ENCODE measurements at places on chromosomes 7 and 10.

- H3K27me3 ChIP-seq, result no peaks in the 10 kb centered on the region
- DNase-seq, result no peak
- no peak overlapping the region for H3K27ac ChIP-seq
- H3K36me3 ChIP-seq, result no peaks in the 10 kb centered on the region
These were observed 86.3 kb upstream of the MKLN1 start for GRCh38 chr7:131241386-131241785.

- no peaks in the 10 kb centered on the region for H3K27me3 ChIP-seq
- peak; percentile 78 for DNase-seq
- no peaks in the 10 kb centered on the region for H3K36me3 ChIP-seq
- H3K4me1 ChIP-seq, result peaks cover 66% of the 10 kb centered on the region
- H3K4me3 ChIP-seq, result peak overlapping the region; percentile 31
These were observed 68.1 kb downstream of the DGKB start for GRCh38 chr7:14834456-14834855.

DNA sequence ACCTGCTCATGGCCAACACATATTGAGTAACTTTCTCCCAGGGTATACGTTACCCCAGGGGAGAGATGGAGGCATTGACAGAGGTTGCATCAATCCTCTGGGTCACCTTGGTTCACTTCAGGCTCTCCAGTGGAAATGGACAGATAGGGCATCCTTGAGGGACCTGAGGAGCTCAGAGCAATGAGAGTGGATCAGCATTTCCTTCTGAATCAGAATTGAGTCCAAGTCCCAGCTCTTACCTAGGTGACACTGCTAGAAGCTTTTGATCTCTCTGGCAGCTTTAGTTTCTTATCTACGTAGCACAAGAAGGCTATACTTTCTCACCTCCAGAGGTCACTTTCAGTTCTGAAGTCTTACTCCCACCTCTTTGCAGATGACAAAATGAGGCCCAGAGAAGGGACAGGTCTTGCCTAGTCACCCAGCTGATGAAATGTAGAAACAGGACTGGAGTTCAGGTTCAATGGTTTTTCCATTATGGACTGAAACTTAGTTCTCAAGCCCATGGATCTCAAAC, 35.2 kb downstream of the PANK1 start:
- no peak overlapping the region for H3K4me3 ChIP-seq
- H3K4me1 ChIP-seq, result no peaks in the 10 kb centered on the region
- no peak for DNase-seq
- no peaks in the 10 kb centered on the region for H3K27me3 ChIP-seq

- H3K36me3 ChIP-seq, result no peaks in the 10 kb centered on the region
- H3K27ac ChIP-seq, result no peak overlapping the region
- H3K27me3 ChIP-seq, result no peaks in the 10 kb centered on the region
These were observed 29.8 kb upstream of the SDK1 start for GRCh38 chr7:3271298-3271697.

GRCh38 chr10:10821926-10822325, 195.7 kb upstream of the CELF2 start:
- H3K4me1 ChIP-seq, result peaks cover 66% of the 10 kb centered on the region
- DNase-seq, result no peak
- no peak overlapping the region for H3K4me3 ChIP-seq
- H3K27me3 ChIP-seq, result no peaks in the 10 kb centered on the region

GRCh38 chr10:123327450-123327849, 173.2 kb downstream of the BUB3 start:
- no peaks in the 10 kb centered on the region for H3K4me1 ChIP-seq
- H3K4me3 ChIP-seq, result no peak overlapping the region
- no peaks in the 10 kb centered on the region for H3K36me3 ChIP-seq
- H3K27me3 ChIP-seq, result no peaks in the 10 kb centered on the region
- H3K27ac ChIP-seq, result no peak overlapping the region

DNA sequence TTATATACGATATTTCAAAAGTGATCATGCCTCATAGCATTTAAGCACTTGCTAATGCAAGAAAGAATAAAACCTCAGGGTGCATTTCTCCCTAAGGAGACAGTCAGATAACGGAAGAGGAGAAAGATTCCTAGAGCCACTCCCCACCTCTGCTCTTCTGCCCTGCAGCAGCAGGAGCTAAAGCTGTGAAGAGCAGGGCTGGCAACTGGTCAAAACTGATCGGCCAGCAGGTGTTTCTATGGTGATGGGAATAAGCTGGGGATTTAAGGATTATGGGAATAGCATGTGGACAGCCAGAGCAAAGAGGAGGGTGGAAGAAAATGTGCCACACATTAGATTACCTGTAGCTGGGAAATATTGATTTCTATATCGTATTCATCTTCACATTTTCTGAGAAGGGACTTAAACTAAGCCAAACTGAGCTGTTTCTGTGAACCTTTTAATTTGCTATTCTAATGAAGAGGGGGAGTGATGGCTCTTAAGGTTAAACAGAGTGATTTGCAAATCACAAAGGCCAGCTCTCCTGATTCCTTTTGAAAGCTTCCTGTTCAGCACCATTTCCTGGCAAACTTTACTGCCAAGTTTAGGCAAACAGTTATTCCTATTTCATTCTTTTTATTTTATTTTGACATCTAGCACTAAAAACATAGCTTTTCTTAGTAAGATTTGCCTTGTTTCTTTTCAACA, 268.9 kb upstream of the PFKP start:
- H3K4me3 ChIP-seq, result no peak overlapping the region
- no peak overlapping the region for H3K27ac ChIP-seq
- DNase-seq, result no peak
- H3K36me3 ChIP-seq, result no peaks in the 10 kb centered on the region

- no peaks in the 10 kb centered on the region for H3K4me1 ChIP-seq
- no peak overlapping the region for H3K27ac ChIP-seq
- H3K36me3 ChIP-seq, result no peaks in the 10 kb centered on the region
- H3K4me3 ChIP-seq, result no peak overlapping the region
These were observed 41.7 kb downstream of the GTF2IRD1 start for GRCh38 chr7:74495112-74496086.

DNA sequence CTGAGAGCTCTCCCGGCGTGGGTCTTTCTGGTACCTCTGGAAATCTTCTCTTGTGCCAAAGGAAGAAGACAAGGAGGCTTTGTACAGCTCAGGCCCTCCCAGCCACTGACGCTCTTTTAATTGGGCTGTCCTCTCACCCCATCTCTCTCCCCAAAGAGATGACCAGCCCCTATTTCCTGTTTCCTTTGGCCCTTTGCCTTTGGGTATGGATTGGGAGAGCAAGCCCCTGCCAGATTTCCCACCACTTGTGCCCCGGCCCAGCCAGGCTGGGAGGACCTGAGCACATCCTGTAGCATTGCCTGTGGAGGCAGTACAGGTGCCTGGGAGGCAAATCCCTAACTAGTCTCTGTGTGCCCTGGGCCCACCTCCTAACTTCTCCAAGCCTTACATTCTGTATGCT, 5.7 kb upstream of the PLAC9 start:
- no peak overlapping the region for H3K4me3 ChIP-seq
- peaks cover 14% of the 10 kb centered on the region for H3K4me1 ChIP-seq
- H3K36me3 ChIP-seq, result no peaks in the 10 kb centered on the region

DNA sequence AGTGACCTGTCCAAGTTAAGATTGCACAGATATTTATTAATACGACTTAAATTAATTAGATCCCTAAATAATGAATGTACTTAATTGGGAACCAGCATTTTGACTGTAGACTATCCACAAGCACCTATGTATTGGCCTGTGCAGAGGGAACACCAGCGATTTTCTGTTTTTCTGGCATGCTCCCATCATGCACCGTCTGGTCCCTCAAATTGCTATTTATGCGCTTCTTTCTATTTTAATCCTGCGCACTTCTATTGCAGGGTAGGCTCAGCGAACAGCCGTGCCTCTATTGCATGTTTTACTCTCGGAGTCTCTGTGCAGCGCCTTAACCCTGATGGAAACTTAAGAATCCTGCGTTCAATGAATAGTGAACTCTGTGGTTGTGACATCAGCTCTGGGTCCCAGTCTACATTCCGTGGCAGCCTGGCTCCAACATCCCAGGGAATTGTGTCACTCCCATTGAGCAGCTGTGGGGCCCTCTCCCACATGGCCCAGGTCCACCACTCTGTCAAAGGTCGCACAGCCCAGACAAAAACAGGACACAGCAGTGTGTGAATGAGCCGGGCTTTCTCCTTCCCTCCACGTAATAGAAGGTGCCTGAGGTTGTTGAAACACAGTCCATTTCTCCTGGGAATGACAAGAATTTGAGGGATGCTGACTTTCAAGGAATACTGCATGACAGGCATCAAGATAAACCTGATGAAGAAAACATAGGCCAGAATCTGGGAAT, 239.7 kb upstream of the KLF6 start:
- no peak overlapping the region for H3K27ac ChIP-seq
- DNase-seq, result no peak
- H3K4me1 ChIP-seq, result no peaks in the 10 kb centered on the region

- no peak overlapping the region for H3K4me3 ChIP-seq
- H3K27ac ChIP-seq, result no peak overlapping the region
- no peaks in the 10 kb centered on the region for H3K4me1 ChIP-seq
- no peaks in the 10 kb centered on the region for H3K36me3 ChIP-seq
- H3K27me3 ChIP-seq, result no peaks in the 10 kb centered on the region
These were observed 186.2 kb downstream of the DNAJB6 start for GRCh38 chr7:157522954-157523353.

DNA sequence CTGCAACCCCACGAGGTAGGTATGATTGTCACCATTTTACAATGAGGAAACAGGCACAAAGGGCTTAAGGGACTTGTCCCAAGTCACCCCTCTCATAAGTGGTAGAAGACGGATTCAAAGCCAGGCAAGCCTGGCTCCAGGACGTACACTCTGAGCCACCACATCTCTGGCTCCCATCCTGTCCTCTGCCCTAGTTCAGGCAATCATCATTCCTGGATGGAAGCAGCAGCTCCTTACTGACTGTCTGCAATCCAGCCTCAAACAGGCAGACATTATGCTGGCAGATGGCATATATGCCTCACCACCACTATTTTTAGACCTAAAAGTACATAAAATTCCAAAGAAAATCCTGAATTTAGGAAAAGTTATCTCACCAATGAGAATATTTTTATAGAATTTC, 100.7 kb downstream of the USP6NL start:
- H3K36me3 ChIP-seq, result no peaks in the 10 kb centered on the region
- no peaks in the 10 kb centered on the region for H3K4me1 ChIP-seq
- no peak overlapping the region for H3K4me3 ChIP-seq
- DNase-seq, result no peak
- H3K27ac ChIP-seq, result no peak overlapping the region
- no peaks in the 10 kb centered on the region for H3K27me3 ChIP-seq

All from GM23248 (cell line).